ENCODE measurements at places on chromosomes 12 and 14.

DNA sequence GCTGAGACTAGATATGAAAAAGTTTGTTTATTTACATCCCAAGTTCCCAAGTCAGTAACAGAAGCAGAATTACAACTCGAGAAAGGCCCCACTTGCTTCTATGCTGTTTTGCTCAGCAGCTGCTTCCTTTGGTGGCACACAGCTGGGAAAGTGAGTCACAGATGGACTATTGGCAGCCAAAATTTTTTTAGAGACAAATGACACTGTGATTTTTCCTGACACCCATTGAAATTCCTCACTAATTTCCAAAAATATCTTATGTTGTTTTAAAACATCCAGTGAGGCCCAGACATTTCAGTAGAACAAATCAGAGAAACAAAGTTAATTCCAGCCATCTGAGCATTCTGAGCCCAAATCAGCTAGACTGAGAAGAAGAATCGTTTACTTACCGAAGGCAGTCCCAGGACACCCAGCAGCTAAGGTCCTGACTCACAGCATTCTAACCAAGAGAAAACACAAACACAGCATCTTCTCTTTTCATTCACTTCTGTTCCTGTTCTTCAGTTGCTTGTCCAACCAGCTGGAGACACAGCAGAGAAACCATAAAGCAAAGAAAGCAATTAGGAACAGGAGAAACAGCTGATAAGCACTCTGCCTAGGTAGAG, 188.3 kb downstream of the DAD1 start:
- no peak for DNase-seq
- no peak overlapping the region for H3K27ac ChIP-seq
- no peak overlapping the region for H3K4me3 ChIP-seq
- no peaks in the 10 kb centered on the region for H3K27me3 ChIP-seq
- no peaks in the 10 kb centered on the region for H3K36me3 ChIP-seq

DNA sequence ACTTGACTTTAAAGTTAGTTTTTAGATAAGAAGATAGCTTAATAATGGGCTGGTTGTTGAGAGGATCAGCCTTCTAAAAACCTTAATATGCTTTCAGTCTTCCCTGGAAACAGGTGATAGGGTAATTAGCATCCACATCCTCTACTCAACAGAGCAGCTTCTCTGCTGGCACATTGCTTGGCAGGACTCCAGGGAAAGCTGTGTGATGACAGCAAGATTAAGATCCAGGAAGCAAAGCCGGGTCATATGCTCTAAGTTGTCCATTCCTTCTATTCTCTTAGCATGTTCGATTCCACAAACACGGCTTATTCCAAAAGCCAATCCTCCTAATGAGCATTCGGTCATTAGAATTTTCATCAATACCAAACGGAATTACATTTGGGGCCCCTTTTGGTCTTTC, 87.0 kb downstream of the HMGA2 start:
- no peaks in the 10 kb centered on the region for H3K4me1 ChIP-seq
- no peak overlapping the region for H3K27ac ChIP-seq
- DNase-seq: no peak
- H3K36me3 ChIP-seq: no peaks in the 10 kb centered on the region
- H3K27me3 ChIP-seq: no peaks in the 10 kb centered on the region

- H3K36me3 ChIP-seq: peaks cover 38% of the 10 kb centered on the region
- no peak for DNase-seq
- no peak overlapping the region for H3K4me3 ChIP-seq
- no peaks in the 10 kb centered on the region for H3K27me3 ChIP-seq
- H3K27ac ChIP-seq: peak overlapping the region; percentile 37
These were observed 27.8 kb downstream of the HIP1R start for GRCh38 chr12:122862872-122863701.

DNA sequence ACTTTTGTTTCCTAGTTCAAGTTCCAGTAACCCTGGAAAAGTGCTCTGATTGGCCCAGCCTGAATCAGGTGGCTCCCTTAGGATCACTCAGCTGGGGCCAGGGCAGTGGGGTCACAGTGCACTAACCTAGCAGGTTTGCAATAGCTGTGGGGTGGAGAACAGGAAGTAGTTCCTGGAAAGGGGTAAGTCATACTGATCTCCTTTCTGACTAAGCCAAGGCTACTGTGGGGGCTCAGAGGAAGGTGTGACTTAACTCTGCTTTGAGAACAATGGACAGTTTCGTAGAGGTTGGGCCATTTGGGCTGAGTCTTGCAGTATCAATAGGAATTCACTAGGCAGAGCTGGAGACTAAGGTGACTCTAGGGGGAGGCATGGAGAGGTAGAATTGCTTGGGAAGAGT, 89.4 kb downstream of the KIF26A start:
- no peak for DNase-seq
- no peaks in the 10 kb centered on the region for H3K27me3 ChIP-seq
- no peak overlapping the region for H3K4me3 ChIP-seq

DNA sequence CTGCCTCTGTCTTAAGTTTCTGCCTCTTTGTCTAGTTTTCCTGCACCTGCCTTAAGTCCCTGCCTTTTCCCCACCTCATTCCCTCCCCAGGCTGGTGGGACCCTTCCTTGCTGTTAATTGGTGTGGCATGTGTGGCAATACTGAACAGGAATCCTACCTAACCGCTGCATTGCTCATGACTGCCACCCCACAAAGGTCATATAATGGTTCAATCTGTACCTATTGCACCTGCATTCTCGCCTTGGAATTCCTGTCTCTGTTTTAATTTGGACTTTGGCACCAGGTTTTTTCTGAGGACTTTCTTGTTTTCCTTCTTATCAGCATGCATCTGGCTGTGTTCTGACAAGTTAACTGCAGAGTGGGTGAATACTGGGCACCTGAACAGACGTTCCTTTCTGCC, 966.2 kb upstream of the TMEM132C start:
- H3K4me1 ChIP-seq: no peaks in the 10 kb centered on the region
- no peak for DNase-seq
- H3K27ac ChIP-seq: no peak overlapping the region

DNA sequence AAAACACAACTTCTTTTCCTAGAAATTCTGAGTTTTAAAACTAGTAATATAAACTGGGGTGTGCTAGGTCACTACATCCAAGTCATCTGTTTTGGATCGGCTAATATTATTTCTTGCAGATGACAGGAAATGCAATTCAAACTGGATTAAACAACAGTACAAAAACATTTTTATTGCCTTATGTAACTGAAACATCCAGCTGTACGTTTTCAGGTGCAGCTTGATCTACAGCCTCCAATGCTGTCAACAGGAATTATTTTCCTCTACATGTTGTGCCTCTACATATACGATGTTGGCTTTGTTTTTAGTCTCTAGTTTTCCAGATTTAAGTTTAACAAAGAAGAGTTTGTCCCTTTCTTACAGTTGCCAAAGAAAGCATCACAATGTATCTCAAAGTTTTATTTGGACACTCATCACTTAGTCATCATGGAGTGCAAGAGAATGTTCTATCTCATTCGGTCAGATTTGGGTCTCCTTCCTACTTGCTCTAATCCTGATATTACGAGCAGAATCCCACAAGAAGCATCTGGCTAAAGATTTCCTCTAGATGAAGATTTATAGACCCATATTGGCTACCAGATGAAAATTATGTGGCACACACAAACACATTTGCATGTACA, 326.7 kb downstream of the SLC6A15 start:
- H3K4me3 ChIP-seq: no peak overlapping the region
- no peaks in the 10 kb centered on the region for H3K36me3 ChIP-seq
- H3K4me1 ChIP-seq: no peaks in the 10 kb centered on the region
- H3K27ac ChIP-seq: no peak overlapping the region
- no peak for DNase-seq
- no peaks in the 10 kb centered on the region for H3K27me3 ChIP-seq

GRCh38 chr12:132827763-132828703, 636 bp downstream of the GOLGA3 start:
- peaks cover 24% of the 10 kb centered on the region for H3K36me3 ChIP-seq
- peaks cover 18% of the 10 kb centered on the region for H3K4me1 ChIP-seq

DNA sequence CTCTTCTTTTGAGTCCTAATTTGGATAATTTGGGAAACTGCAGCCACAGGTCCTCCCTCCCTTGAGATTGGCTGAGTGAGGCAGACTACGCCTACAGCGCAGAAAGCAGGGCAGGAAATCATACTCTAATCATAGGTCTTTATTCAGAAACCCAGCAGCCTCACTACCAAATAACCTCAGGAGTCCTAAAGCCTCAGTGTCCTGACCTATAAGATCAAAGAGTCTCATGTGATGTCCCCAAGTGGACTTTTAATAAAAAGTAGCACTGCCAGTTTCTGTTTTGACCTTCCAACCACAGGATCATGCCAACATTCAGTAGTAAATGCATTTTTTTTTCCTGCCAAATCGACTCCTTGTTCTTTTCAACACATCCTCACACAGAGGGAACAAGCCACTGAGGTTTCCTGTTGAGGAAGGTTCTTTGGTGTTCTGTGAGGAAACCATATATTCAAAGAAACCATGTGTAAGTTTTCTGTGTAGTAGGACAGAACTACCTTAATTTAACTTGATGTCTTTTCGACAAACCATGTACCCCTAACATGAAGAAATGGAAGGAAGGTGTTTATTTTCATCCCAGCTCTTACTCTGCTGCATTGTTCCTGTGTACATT, 72.2 kb downstream of the VCPKMT start:
- no peak overlapping the region for H3K4me3 ChIP-seq
- peak overlapping the region; percentile 85 for H3K27ac ChIP-seq
- no peaks in the 10 kb centered on the region for H3K27me3 ChIP-seq
- no peak for DNase-seq
- peaks cover 28% of the 10 kb centered on the region for H3K4me1 ChIP-seq

DNA sequence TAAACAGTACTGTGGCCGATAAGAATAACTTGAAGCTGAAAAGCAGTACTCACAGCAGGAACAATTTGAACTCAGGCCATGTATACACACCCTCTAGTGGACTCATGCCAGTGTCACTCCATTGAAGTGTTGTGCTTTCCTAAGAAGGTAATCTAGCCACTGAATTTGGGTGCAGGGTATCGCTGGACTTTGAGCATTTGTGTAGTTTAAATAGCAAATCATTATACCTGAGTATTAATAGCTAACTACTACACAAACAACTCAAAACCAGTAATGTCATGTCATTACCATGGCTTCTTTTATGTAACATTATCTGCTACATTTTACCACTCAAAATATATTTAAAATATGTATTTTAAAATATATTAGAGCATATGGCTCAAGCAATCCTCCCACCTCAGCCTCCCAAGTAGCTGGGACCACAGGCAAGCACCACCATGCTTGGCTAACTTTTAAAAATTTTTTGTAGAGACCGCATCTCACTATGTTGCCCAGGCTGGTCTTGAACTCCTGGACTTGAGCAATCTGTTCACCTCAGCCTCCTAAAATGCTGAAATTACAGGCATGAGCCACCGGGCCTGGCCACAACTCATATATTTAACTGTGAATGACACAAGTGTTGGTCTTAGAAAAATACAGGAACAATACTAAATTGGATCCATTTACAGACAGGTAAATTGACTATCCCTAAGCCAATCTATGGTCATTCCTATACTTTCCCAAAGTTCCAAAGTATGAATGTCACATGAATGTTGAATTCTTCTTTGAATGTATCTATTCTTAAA, 25.6 kb upstream of the ARID4A start:
- H3K4me3 ChIP-seq: no peak overlapping the region
- no peak for DNase-seq
- H3K27me3 ChIP-seq: no peaks in the 10 kb centered on the region

GRCh38 chr12:46450279-46450748, 77.7 kb upstream of the SLC38A2 start:
- no peak overlapping the region for H3K27ac ChIP-seq
- H3K4me1 ChIP-seq: peaks cover 18% of the 10 kb centered on the region
- peak; percentile 54 for DNase-seq
- no peaks in the 10 kb centered on the region for H3K27me3 ChIP-seq

Measured in upper lobe of left lung (tissue), 6 donors.